ENCODE measurements at places on chromosomes 12 and 14. TPM values are rescaled to one million over a fixed set of nuclear protein-coding genes. Genes with fewer than 3 reads are reported as not detected.

The ADAMTS20 gene
- not detected for total RNA-seq

The NPFF gene
- not detected for total RNA-seq

The NOC4L gene
- 9.7 TPM for total RNA-seq

The PAPLN gene
- total RNA-seq, result 24.4 TPM

The PPM1H gene
- total RNA-seq, result 3.0 TPM

The KRT77 gene
- not detected for total RNA-seq

The OR6C2 gene
- total RNA-seq, result not detected

The IQSEC3 gene
- 1.3 TPM for total RNA-seq

The RAB3IP gene
- 16.1 TPM for total RNA-seq

The AVPR1A gene
- 45.3 TPM for total RNA-seq

The SERPINA5 gene
- 4.3 TPM for total RNA-seq

The SDS gene
- total RNA-seq, result 52.1 TPM

The ASPG gene
- total RNA-seq, result 1.9 TPM
